ENCODE measurements at places on chromosomes 7 and 10. TPM values are rescaled to one million over a fixed set of nuclear protein-coding genes. Genes with fewer than 3 reads are reported as not detected.

The PTF1A gene
- total RNA-seq = not detected

The VSTM4 gene
- 8.5 TPM for total RNA-seq

DNA sequence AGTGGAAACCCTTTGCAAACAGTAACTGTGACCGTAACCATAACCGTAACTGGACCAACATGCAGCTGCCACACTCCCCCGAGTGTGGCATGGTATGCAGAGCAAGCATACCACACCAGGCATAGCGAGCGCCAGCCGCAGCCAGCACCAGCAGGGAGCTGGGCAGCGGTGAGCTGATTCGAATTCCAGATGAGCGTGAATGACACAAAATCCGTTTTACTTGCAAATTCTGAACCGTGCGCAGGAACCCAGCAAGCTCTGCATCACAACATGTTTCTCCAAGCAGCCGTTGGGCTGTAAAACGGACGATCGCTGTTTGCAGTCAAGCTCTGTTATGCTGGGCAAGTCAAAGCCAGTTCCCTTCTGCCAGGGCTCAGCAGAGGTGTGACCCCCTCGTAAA lies 111.1 kb downstream of the OAT start:
- peak; percentile 30 for DNase-seq

DNA sequence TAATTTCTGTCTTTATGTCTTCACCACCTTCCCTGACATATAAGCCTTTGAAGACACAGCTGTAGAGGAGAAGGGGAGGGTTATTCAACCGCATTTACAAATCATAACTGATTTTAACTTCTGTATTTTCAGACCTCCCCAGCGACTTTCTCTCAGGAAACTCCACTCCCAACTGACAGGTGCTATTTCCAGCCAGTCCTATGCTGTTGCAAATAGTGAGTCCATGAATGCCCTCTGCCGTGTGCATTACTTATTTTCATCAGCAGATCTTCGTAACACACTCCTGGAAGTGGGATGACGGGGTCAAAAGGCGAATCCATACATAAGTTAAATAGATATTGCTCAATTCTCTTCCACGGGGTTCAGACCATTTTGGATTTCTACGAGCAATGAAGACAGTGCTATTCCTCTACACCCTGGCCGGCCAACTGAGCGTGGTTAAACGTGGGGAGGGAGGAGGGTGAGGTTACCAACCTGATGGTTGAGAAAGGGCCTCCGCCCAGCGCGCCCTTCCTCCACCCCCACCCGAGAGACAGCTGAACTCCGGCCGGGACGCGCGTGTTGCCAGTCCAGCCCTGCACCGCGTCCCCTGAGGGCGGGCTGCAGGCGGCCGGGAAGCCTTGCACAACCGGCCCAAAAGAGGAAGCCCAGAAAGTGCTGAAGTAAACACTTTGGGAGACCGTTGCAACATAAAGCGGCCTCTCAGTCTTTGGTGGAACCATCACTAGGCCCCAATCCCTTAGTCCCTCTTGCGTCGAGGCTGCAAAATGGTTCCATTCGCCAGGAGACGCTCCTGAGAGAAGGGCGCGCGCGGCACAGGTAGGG lies at the start of gene APBB1IP:
Gene APBB1IP (plus strand): TSS at position 705 of the 825 bp plus-strand sequence. CDS start 53,986 bp downstream, outside the sequence.
- DNase-seq = peak; percentile 35

The ZNF12 gene
- total RNA-seq = 31.3 TPM

GRCh38 chr10:123781956-123782500 lies 109.6 kb downstream of the CPXM2 start:
- no peak for DNase-seq

GRCh38 chr10:8245131-8245813 lies 190.8 kb downstream of the GATA3 start:
- no peak for DNase-seq

GRCh38 chr7:44639671-44640321 lies 33.4 kb downstream of the OGDH start:
- DNase-seq = no peak

GRCh38 chr10:128938558-128938957 lies 528.5 kb upstream of the MGMT start:
- DNase-seq = no peak

The LRRC18 gene
- total RNA-seq = not detected

Data from kidney (tissue), 22 donors.